ENCODE measurements at places on chromosomes 12 and 14. TPM values are rescaled to one million over a fixed set of nuclear protein-coding genes. Genes with fewer than 3 reads are reported as not detected.

- DNase-seq, result peak; percentile 79
Observed at GRCh38 chr12:131894981-131895639, 688 bp downstream of the ULK1 start.

DNA sequence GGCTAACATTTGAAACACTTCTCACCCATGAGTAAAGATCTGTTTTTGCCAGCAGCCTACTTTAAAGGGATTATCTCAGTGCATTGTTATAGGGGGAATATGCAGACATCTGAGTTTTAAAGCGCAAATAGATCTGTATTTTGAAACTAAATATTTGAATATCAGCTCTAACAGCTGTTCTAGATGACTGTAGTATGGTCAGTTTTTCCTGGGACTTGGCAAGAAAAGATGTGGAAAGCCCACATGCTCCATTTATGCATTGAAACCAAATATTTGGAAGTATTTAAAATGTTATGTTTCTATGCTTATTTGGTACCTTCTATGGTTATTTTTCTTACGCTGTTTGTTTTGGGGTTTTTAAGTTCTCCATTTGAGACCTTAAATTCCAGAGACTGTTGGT is 41.7 kb downstream of the RIC8B start:
- no peak for DNase-seq

GRCh38 chr12:12749433-12749832 is 32.3 kb downstream of the CDKN1B start:
- no peak for DNase-seq

GRCh38 chr14:58738876-58739275 is 101.1 kb downstream of the DACT1 start:
- DNase-seq, result no peak

DNA sequence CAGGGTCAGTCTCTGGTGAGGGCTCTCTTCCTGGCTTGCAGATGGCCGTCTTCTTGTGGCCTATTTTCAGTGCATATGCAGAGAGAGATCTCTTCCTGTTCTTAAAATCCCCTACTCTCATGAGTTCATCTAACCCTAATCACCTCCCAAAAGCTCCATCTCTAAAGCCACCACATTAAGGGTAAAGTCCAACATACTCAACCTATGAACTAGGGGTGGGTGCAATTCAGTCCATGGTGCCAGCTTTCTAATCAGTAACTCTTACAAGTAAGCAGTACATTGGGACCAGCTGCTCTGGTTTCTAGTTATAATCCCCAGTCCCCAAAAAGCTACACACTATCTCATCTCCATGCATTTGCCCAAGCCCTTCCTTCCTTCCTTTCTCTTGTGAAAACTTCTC is 365.1 kb downstream of the MED13L start:
- DNase-seq, result no peak

GRCh38 chr12:100359822-100360221 is 2.9 kb downstream of the SLC17A8 start:
- DNase-seq, result peak; percentile 13

Gene PLEKHD1
- total RNA-seq, result 0.08 TPM

Gene RNASE3
- total RNA-seq, result not detected

- no peak for DNase-seq
Observed at GRCh38 chr12:100213016-100213891, 12.6 kb downstream of the ACTR6 start.

DNA sequence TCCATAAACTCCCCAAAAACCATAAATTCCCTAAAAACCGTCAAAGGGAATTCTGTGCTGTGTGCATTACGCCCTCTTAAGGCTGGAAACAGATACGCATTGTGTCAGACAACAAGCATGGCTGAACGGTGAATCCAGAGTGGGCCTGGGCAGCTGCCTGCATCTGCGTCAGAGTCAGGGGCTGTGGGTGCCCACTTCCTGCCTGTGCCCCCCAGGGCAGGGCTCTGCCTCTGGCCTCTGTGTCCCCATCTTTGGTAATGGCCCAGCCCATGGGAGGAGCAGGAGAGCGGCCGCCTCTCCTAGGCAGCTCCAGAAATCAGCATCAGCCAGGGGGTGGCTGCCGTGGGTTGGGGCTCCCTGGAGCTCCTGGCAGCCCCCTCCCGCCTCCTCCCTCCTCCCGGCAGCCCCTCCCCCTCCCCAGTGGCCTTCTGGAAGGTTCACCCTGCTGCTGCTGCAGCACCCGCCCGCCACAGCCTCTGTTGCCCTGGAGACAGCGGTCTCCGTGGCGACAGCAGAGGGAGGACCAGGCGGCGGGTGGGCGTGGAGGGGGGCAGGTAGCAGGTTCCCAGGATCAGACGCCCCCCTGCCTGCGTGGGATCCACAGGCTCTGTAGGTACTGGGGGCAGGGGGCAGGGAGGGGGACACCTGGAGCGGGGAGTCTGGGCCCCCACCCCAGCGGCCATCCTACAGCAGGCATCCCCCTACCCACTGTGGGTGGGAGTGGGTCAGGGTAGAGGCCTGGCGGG is 5.9 kb downstream of the MMP17 start:
- peak; percentile 75 for DNase-seq
